Activated CD4-positive, alpha-beta T cell treated with anti-CD3 and anti-CD28 coated beads, Interleukin-10, Interleukin-2, amounts not matched to agents 100 ng/mL and 50 ng/mL, durations not matched to agents 16 hours and 8 hours (primary cell): ENCODE measurements at places on chromosomes 2 and 18.

DNA sequence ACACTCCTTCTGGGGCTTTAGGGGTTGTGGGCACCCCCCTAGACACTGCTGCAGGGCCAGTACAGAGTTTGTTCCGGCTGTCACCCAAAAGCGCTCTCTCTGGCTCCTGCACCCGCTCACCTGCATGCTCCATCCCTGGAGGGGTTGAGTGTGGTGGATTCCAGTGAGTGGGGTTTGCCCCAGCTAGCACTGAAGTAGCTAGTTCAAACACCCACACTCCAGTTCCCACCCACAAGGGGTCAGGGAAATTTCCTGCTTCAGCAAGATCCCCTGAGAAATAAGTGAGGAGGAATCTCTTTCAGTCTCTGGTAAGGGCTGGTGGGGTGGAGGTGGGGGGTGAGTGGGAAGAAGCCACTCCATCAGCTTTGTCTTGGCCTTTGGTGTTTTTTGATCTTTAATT, 73.6 kb downstream of the TMEM17 start:
- no peak for DNase-seq

- no peak for DNase-seq
These were observed at the start of gene PTH2R for GRCh38 chr2:208406474-208407451. PTH2R (plus strand) TSS chr2:208406792; CDS start chr2:208407044, 252 bp downstream.

- no peak for DNase-seq
These were observed 46.4 kb upstream of the MRPL33 start for GRCh38 chr2:27724905-27725701.

DNA sequence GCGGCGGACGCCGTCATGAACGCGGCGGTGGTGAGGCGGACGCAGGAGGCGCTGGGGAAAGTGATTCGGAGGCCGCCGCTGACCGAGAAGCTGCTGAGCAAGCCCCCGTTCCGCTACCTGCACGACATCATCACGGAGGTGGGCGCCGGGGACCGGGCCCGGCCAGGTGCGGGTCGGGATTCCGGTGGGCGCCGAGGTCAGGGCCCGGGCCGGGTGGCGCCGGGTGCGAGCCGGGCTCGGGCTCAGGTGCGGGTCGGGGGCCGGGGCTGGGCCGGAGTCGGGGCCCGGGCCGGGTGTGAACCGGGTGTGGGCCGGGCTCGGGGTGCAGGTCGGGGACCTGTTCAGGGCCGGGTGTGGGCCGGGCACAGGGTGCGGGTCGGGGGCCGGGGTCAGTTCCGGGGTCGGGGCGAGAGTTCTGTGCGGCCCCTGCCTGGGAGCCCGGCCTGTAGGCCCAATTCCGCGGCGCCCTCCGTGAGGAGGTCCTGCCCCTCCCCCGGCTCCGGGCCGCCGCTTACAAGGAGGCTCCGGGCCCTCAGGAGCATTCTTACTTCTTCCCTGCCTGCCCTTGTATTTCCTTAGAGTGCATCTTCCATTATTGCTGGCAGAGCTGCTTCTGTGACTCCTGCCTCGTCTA, 447 bp downstream of the TRAF3IP1 start:
- no peak for DNase-seq
